Cardiac muscle cell (in vitro differentiated cells and primary cell): ENCODE measurements at places on chromosomes 1 and 21.

DNA sequence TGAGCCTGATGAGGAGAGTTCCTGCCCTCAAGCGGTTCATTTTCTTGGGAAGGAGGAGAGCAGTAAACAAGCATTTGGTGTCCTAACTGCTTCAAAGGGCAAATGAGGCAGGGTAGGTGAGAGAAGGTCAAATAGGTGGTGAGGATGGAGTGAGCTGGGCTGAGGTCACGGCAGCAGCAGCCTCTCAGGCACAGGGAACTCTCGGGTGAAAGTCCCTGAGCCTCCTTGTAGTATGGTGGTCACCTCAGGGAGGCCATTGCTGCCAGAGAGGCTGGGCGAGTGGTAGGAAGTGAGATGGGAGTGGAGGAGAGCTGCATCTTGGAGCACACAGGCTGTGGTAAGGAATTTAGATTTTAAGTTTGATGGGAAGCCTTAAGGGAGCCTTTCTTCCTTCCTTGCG, 4.0 kb downstream of the ADARB1 start:
- DNase-seq = no peak

DNA sequence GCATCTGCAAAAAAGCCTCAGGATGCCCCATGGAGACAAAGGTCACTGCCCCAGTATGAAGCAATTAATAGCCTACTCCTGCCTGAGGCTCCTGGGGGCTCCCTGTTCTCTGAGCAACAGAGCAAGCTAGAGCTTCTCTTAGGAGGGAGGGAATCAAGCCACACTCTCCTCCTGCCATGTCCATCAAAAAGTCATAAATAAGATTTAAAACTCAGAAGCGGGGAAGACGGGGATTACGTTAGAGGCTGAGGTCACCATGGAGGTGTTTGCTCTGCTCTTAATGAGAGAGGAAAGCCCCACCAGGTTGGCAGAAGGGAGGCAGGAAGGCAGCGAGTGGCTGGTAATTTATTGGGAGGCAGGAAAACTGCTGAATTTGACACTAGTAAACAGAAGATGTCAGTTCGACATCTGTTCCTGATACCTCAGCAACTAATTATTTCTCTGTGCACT, 98.4 kb upstream of the TNR start:
- DNase-seq = no peak

GRCh38 chr1:7362947-7363346, 408.1 kb upstream of the VAMP3 start:
- DNase-seq = no peak

- DNase-seq = no peak
Observed at GRCh38 chr1:75449998-75450397, 160.9 kb downstream of the SLC44A5 start.

DNA sequence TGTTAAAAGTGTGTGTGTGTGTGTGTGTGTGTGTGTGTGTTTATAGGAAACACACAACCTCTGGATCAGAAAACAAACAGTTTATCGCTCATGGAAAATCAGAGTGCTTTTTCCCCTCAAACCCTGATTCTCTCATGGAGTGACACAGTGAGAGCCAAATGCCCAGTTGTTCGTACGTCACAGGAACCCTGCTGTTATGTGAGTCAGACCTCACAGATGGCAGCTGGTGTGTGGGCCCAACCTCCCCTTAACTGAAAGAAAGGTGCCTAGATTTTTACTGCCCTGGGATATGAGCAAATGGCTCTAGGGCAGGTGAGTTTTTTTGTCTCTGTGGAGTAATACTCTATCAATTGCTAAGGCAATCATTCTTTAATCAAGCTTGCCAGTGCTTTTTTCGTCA, 1788.1 kb downstream of the BRINP3 start:
- DNase-seq = no peak

DNA sequence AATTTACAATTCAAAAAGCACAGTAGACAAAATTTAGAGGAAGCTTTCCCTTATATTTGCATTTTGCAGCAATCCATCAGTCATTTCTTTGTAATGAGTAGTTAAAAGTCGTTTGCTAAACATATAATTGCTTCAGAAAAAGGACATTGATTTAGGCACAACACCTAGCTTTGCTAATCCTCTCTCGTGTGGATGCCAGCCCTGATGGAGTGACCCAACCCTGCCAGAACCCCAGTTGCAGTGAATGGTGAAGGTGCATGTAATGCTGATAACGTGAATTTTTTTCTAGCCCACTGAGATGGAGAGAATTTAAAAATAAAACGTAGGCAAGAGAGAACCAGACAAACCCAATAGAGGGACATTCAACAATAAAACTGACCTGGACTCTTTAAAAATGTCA, 263.4 kb downstream of the GRIK1 start:
- no peak for DNase-seq

- no peak for DNase-seq
Observed at GRCh38 chr21:44766818-44767354, 34.7 kb downstream of the UBE2G2 start.
